ENCODE measurements at places on chromosomes 13 and 19.

GRCh38 chr13:39451301-39451700 lies 151.7 kb downstream of the LHFPL6 start:
- peak; percentile 35 for DNase-seq

GRCh38 chr19:54439174-54439851 lies 9.7 kb upstream of the LENG8 start:
- DNase-seq = no peak

DNA sequence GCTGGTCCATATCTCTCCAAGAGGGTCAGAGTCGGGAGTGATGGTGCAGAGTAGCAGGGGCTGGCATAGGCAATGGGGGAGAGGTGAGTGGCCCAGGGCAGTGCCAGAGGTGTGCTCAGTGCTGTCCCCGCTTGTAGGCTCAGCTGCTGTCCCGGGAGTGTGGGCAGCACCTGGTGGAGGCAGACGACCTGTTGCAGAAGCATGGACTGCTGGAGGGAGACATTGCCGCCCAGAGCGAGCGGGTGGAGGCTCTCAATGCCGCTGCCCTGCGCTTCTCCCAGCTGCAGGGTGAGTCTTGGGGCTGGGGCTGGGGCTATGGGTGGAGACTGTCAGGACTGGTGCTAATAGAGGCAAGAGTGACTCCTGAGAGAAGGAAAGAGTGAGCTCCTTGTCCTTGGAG lies 39.3 kb downstream of the SPTBN4 start:
- no peak for DNase-seq

DNA sequence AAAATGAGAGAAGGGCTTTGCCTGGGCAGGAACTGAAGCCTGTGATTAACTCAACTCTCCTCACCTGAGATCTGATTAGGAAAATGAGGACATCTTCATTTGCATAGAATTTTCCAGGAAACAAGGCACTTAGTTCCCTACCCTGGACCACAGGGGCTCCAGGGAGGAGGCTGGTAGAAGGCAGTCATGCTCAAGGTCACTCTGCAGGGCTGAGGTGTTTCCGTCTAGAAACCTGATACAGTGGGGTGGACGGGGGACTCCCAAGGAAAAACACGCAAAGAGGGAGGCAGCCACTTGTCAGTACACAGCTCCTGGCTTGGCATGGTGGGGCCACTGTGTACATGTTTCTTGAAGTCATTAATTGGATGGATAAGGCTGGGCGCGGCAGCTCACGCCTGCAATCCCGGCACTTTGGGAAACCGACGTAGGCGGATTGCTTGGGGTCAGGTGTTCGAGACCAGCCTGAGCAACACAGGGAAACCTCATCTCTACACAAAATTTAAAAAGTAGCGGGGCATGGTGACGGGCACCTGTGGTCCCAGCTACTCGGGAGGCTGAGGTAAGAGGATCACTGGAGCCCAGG lies 6.0 kb downstream of the KLK14 start:
- no peak for DNase-seq

DNA sequence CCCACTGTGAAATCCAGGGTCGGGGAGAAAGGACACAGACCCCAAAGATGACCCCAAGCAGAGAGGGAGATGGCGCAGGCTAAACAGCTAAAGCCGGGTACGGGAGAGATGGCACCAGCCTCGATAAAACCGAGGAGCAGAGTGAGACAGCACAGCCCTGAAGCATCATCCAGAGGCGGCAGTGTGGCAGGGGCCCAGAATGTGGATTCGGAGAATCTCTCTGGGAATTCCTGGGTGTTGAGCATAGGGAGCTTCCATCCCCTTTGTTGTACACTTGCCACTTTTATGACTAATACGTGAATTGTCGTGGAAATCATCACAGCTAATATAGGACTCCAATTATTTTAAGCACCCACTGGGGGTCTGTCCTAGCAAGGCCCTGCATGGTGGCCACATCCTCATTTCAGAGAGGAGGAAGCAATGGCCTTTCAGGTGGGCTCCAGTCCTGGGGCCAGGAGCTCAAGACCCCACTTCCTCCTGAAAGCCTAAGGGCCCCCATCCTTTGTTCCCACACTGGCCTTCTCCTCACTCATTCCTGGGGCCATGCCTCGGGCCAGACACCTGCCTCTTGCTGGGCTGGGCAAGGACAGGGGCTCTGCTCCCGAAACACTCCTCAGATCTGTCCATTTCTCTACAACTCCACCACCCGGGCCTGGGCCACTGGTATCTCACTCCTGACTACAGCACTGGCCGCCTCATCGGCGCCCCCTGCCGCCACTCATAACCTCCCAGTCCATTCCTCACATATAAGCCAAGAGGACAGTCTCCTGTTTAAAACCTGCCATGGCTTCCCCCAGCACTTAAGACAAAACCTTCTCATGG lies 29.3 kb upstream of the ATP1A3 start:
- no peak for DNase-seq

- no peak for DNase-seq
Observed at GRCh38 chr19:46392252-46392801, 21.0 kb downstream of the CCDC8 start.

DNA sequence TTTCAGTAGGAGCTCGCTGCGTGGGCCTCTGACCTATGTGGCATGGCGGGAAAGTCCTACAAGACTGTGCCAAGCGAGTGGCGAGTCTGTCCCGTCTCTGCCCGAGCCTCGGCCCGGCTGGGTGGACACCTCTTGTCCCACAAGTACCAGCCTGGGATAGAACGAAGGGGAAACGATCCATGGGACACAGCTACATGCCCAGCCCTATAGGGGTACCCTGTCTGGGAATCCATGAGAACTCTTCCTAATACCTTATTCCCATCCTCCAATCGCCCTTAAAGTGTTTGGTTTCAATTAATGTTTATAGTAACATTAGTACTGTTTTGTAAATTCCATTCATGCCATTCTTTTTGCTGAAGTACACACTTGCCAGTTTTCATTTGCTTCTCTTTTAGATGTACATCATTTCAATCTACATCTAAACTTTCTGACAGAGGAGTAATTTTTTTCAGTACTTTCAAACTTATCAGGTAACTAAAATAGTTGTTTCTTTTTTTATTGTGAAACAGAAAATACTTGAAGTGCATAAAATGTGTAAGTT lies 667 bp upstream of the ZNF790 start:
- DNase-seq = no peak

GRCh38 chr13:93304134-93304533 lies 77.5 kb downstream of the GPC6 start:
- DNase-seq = no peak

- DNase-seq = no peak
Observed at GRCh38 chr19:56404705-56405056, 549 bp downstream of the ZNF583 start.

- no peak for DNase-seq
Observed at GRCh38 chr19:45492627-45493470, 4.0 kb downstream of the RTN2 start.

GRCh38 chr13:101283782-101284181 lies 132.5 kb downstream of the NALCN start:
- DNase-seq = no peak

GRCh38 chr13:113951246-113951999 lies 22.5 kb downstream of the C13orf46 start:
- no peak for DNase-seq

DNA sequence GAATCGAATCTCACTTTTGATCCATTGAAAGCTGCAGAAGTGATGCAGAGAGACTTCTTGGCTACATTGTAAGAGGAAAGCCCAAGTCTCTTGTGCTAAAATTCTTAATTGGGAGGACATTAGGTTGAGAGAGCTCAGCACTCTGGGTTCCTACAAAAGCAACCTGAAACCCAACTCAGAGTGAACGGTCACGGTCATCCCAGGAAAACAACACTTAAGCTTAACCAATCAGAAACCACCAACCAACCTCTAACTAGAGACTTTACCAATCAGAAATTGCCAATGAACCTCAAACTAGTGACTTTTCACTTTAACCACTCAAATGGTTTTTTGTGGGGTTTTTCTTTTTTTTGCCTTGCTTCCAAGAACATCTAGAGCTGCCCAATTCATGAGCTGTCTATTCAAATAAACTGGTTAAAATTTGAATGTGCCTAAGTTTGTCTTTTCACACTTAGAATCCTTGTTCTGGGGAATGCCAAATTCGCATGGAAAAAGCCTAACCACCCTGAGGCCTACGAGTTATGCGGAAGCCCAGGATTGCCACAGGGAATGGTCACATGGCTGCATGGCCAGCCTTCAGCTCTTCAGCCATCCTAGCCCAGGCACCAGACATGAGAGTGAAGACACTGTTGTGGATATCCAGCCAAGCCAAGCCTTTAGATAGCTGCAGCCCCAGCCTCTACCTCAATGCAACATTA lies 17.8 kb upstream of the CLN5 start:
- no peak for DNase-seq

- no peak for DNase-seq
Observed at GRCh38 chr13:67186995-67187569, 43.1 kb downstream of the PCDH9 start.

DNA sequence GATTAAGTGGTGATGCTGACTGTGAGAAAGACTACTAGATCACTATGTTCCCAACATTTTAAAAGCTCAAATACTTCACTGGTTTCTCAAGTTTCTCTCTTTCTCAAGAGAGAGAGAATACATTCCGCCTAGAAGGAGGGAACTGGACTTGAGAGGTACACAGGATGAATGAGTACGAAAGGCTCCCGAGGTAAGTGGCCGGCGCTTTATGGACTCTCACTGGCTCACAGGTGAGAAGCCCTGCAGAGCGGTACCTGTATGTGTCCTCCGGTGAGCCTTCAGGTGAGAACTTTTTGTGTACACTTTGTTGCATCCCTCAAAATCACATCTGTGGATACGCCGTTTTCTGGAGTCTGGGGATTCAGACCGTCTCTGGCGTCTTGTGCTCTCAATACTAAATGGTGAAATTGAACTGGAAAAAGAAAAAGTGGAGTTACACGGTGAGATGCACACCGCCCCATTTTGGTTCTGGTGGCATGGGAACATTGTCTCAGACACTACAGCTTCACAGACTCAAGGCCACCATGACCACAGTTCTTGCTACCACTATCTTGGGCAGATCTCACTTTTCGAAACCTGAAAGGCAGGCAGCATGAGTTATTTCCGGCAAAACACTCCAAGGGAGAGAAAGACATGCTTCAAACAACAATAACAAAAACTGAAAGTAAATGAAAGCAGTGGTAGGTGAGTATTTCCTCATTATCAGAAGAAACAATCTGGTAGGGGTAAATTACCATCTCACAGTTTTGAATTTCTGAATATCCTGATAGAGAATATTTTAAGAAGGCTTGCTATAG lies 418.9 kb downstream of the KLF12 start:
- no peak for DNase-seq

GRCh38 chr13:110854866-110855265 lies 60.0 kb downstream of the ANKRD10 start:
- DNase-seq = no peak

GRCh38 chr13:68304286-68304893 lies 1074.3 kb upstream of the PCDH9 start:
- DNase-seq = peak; percentile 21

DNA sequence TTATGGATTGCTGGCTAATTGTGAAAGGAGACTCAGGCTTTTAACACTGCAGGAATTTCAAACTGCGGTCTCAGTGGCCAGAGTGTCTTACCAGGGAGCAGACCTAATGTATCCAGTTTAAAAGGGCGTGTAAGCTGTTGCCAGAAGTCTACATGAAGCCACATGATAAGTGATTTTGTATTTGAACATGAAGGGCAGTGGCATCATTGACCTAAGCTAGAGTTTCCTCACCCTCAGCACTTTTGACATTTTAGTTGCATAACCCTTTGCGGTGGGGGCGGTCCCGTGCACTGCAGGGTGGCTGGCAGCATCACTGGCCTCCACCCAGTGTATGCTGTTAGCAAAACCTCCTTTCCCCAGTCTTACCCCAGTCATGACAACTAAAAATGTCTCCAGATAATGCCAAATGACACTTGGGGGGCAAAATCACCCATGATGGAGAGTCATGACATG lies 23.7 kb upstream of the GPR18 start:
- no peak for DNase-seq

DNA sequence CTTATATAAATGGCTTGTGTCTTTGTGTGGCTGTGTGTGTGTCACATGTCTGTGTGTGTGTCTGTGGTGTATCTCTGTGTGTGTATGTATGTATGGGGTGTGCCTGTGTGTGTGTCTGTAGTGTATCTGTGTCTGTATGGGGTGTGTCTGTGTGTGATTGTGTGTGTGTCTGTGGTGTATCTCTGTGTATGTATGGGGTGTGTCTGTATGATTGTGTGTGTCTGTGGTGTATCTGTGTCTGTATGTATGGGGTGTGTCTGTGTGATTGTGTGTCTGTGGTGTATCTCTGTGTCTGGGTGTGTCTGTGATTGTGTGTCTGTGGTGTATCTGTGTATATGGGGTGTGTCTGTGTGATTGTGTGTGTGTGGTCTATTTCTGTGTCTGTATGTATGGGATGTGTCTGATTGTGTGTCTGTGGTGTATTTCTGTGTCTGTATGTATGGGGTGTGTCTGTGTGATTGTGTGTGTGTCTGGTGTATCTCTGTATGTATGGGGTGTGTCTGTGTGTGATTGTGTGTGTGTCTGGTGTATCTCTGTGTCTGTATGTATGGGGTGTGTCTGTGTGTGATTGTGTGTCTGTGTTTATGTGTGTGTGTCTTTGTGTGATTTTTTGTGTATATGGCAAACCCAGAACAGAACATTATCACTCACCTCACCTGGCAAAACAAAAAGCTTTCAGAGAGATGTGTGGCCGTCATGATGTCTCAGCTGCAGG lies 56.1 kb upstream of the MCF2L start:
- no peak for DNase-seq

- DNase-seq = no peak
Observed at GRCh38 chr19:16801600-16802013, 27.6 kb upstream of the SIN3B start.

GRCh38 chr19:50803633-50804419 lies 13.6 kb downstream of the ACP4 start:
- peak; percentile 39 for DNase-seq

GRCh38 chr13:48500652-48501197 lies 32.2 kb downstream of the RCBTB2 start:
- no peak for DNase-seq

GRCh38 chr13:41988244-41988643 lies 27.3 kb upstream of the VWA8 start:
- DNase-seq = no peak

DNA sequence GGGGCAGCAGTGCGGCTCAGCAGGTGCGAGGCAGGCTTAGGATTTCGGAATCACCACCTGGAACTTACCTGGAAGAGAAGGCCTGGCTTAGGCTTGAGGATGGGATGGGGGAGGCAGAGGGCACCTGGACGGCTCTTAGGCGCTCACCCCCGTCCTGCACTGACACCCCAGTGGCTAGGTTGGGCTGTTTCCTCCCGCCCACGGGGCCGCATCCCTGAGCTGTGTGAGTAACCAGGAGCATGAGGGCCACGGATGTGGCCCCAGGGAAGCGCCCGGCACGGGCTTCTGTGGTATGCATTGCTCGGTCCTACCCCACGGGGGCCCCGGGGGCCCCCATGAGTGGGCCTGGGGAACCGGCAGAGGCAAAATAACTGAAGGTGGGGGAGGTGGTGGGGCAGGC lies 2.4 kb upstream of the NKPD1 start:
- no peak for DNase-seq

DNA sequence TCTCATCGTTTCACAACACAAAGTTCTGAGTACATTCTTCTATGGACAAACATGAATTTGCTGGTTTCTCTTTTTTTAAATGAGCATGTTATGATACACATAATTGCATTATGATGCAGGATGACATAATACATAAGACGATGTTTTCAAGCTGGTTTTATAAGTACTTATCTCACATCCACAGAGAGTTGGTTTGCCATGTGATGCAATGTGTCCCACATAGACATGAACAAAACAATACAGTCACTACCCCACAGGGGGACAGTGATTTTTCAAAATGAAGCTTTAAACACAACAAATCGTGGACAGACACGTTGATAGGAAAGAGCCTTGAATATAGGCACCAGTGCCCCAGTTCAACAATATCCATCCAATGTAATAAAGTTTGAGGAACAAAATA lies 447.1 kb downstream of the KLF12 start:
- DNase-seq = no peak
